Aorta (tissue), 5 donors: ENCODE measurements at places on chromosomes 3 and 15. TPM values are rescaled to one million over a fixed set of nuclear protein-coding genes. Genes with fewer than 3 reads are reported as not detected.

Gene MYRIP
- total RNA-seq = 11.0 TPM

GRCh38 chr3:40719660-40720287 is 195.0 kb downstream of the ZNF621 start:
- DNase-seq = no peak
- H3K4me1 ChIP-seq = peaks cover 4% of the 10 kb centered on the region
- no peaks in the 10 kb centered on the region for H3K27me3 ChIP-seq
- H3K36me3 ChIP-seq = no peaks in the 10 kb centered on the region
- no peak overlapping the region for H3K27ac ChIP-seq

DNA sequence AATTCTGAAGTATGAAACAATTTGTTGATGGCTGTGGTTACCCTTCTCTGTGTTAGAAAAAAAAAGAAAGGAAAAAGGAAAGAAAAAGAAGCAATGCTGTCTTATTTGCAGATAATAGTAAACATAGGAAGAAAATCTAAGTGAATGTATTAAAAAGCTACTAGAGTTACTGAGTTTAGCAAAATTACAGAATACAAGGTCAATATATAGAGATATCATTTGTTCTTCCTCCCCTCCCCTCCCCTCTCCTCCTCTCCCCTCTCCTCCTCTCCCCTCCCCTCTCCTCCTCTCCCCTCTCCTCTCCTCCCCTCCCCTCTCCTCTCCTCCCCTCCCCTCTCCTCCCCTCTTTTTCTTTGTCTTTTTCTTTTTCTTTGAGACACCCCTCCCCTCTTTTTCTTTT is 69.1 kb downstream of the ANP32A start:
- H3K27me3 ChIP-seq = no peaks in the 10 kb centered on the region
- H3K36me3 ChIP-seq = no peaks in the 10 kb centered on the region
- H3K27ac ChIP-seq = no peak overlapping the region
- H3K4me1 ChIP-seq = no peaks in the 10 kb centered on the region
- DNase-seq = no peak

DNA sequence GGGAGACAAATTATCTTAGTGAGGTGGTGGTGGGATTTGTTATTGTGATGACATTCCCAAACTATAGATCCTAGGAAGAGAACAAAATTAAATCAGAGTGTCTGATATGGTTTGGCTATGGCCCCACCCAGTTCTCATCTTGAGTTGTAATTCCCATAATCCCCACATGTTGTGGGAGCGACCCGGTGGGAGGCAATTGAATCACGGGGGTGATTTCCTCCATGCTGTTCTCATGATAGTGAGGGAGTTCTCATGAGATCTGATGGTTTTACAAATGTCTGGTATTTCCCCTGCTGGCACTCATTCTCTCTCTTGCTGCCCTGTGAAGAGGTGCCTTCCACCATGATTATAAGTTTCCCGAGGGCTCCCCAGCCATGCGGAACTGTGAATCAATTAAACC is 62.0 kb downstream of the RPL22L1 start:
- DNase-seq = no peak
- no peaks in the 10 kb centered on the region for H3K4me1 ChIP-seq
- H3K4me3 ChIP-seq = no peak overlapping the region
- no peaks in the 10 kb centered on the region for H3K36me3 ChIP-seq
- H3K27ac ChIP-seq = no peak overlapping the region

GRCh38 chr15:28044121-28044672 is 54.9 kb downstream of the OCA2 start:
- no peak overlapping the region for H3K4me3 ChIP-seq
- no peak overlapping the region for H3K27ac ChIP-seq
- no peak for DNase-seq
- no peaks in the 10 kb centered on the region for H3K4me1 ChIP-seq
- H3K27me3 ChIP-seq = no peaks in the 10 kb centered on the region

- no peak for DNase-seq
- peaks cover 18% of the 10 kb centered on the region for H3K4me1 ChIP-seq
- peak overlapping the region; percentile 35 for H3K27ac ChIP-seq
Observed at GRCh38 chr3:98778383-98778782, 15.2 kb downstream of the ST3GAL6 start.

- H3K36me3 ChIP-seq = no peaks in the 10 kb centered on the region
- H3K4me3 ChIP-seq = no peak overlapping the region
- H3K27me3 ChIP-seq = no peaks in the 10 kb centered on the region
- DNase-seq = no peak
- H3K4me1 ChIP-seq = no peaks in the 10 kb centered on the region
Observed at GRCh38 chr3:111676211-111677006, 81.3 kb upstream of the ZBED2 start.

Gene CHRNA7
- total RNA-seq = 3.5 TPM

DNA sequence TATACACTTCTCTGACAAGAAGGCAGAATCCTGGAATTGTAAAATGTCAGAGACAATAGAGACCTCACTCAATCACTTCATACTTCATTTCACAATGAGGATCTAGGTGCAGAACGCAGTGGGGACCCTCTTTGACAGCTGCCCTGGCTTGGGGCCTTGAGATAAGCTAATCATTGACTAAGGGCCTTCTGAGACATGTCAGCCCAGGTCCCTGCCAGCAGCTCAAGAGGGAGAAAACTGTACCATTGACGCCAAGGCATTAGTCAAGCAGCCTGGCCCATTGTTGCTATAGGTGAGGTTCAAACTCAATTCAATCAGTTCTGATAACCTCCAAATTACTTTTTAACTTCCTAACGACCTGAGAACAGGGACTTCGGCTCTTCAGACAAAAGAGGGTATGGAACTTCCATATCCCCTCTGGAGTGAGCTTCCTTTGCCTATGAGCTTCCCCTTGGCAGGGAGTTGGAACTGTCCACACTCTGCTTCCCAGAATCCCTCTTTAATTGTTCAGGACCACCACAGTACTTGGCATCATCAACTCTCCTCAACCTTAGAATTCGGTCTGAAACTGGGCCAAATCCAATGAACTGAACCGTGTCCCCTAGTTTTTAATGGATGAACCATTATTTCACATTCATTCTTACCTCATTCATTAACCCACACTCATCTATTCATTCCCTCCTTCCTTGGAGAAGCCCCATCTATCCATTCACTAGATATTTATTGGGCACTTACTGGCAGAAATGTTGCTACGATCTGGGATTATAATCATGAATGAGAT is 1.5 kb upstream of the CYP8B1 start:
- DNase-seq = no peak
- H3K4me3 ChIP-seq = no peak overlapping the region
- H3K27me3 ChIP-seq = no peaks in the 10 kb centered on the region
- no peak overlapping the region for H3K27ac ChIP-seq
- H3K4me1 ChIP-seq = no peaks in the 10 kb centered on the region

GRCh38 chr15:63274427-63274826 is 3.0 kb upstream of the APH1B start:
- H3K27ac ChIP-seq = no peak overlapping the region
- no peaks in the 10 kb centered on the region for H3K36me3 ChIP-seq
- no peak for DNase-seq
- H3K4me3 ChIP-seq = no peak overlapping the region
- no peaks in the 10 kb centered on the region for H3K27me3 ChIP-seq

DNA sequence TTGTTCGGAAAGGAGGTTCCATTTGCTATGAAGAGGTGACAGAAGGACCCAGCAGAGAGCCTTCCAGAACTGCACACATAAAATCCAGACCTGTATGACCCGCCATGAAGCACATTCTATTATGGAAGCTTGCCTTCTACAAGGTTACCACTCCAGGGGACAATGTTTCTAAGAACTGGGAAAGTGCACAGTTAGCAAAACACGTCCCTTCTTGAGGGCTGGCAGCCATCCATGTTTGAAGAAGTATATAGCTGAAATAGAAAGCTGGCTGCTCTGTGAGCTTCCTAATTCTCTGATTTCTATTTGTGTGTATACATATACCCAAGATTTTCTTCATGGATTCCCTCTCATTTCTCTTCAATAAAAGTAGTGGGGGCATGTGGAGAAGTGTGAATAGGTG is 74.6 kb downstream of the CNTN3 start:
- no peak overlapping the region for H3K4me3 ChIP-seq
- no peak overlapping the region for H3K27ac ChIP-seq
- H3K27me3 ChIP-seq = no peaks in the 10 kb centered on the region
- H3K4me1 ChIP-seq = peaks cover 14% of the 10 kb centered on the region
- H3K36me3 ChIP-seq = no peaks in the 10 kb centered on the region
- no peak for DNase-seq

Gene POLG
- total RNA-seq = 55.6 TPM

- DNase-seq = no peak
- no peak overlapping the region for H3K4me3 ChIP-seq
- no peaks in the 10 kb centered on the region for H3K36me3 ChIP-seq
- no peaks in the 10 kb centered on the region for H3K27me3 ChIP-seq
Observed at GRCh38 chr3:30513374-30514152, 92.8 kb upstream of the TGFBR2 start.

GRCh38 chr3:185722881-185723280 is 102.0 kb downstream of the IGF2BP2 start:
- no peak for DNase-seq
- H3K27me3 ChIP-seq = no peaks in the 10 kb centered on the region
- H3K27ac ChIP-seq = no peak overlapping the region
- H3K4me1 ChIP-seq = no peaks in the 10 kb centered on the region

Gene ALDH1A2
- total RNA-seq = 5.9 TPM

DNA sequence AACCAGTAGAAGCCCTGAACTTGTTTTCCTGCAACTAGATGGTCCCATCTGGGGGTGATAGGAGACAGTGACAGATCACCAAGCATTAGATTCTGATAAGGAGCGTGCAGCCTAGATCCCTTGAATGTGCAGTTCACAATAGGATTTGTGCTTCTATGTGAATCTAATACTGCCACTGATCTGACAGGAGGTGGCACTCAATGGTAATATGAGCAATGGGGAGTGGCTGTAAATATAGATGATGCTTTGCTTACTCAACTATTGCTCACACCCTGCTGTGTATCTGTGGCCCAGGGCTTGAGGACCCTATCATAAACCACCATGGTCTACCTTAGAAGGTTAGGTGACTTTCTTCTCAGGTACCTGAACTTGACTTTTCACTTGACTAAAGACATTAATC is 417.1 kb upstream of the ARHGEF26 start:
- H3K27me3 ChIP-seq = no peaks in the 10 kb centered on the region
- no peaks in the 10 kb centered on the region for H3K36me3 ChIP-seq
- H3K4me3 ChIP-seq = no peak overlapping the region
- DNase-seq = no peak
- H3K27ac ChIP-seq = no peak overlapping the region

Gene SYNPR
- total RNA-seq = not detected

GRCh38 chr3:33629219-33629618 is 88.8 kb downstream of the CLASP2 start:
- H3K27ac ChIP-seq = no peak overlapping the region
- no peak overlapping the region for H3K4me3 ChIP-seq
- DNase-seq = no peak
- H3K27me3 ChIP-seq = no peaks in the 10 kb centered on the region
- no peaks in the 10 kb centered on the region for H3K36me3 ChIP-seq

DNA sequence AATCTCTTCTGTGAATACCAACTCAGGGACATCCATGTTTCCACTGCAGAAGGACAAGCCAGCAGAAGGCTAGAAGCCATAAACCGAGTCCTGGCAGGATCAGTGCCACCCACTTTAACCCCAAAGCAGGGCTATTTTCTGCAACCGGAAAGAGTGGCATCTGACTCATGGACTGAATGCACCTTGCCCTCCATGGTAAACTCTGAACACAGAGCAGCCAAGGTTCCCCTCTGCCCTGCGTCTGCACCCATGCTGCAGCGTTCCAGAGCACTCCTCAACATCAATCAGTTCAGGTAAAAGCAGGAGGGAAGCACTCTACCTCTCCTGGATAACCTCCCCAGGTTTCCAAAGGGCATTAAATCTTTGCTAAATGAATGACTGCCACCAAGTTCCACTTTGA is 801 bp upstream of the NGRN start:
- peak overlapping the region; percentile 37 for H3K4me3 ChIP-seq
- H3K27me3 ChIP-seq = no peaks in the 10 kb centered on the region
- no peak for DNase-seq
- peak overlapping the region; percentile 84 for H3K27ac ChIP-seq
- no peaks in the 10 kb centered on the region for H3K4me1 ChIP-seq

DNA sequence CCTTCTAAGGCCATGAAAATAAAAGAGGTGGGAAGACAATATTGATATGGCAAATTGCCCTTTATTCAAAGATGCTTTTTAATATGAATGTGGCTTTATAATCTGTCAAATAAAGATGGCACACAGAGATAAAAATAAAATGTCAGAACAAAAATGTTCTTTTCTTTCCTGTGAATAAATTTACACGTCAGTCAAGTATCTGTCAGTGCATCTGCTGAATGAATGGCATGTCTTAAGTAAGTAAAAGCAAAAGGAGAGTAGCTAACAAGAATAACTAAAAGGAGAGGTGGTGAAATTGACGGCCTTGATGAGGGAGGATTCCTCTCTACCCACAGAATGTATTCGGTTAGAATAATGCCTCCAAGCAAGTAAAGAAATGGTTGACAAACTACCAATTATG is 1021.7 kb upstream of the GBE1 start:
- H3K4me3 ChIP-seq = no peak overlapping the region
- no peak overlapping the region for H3K27ac ChIP-seq
- no peaks in the 10 kb centered on the region for H3K36me3 ChIP-seq
- H3K27me3 ChIP-seq = no peaks in the 10 kb centered on the region

DNA sequence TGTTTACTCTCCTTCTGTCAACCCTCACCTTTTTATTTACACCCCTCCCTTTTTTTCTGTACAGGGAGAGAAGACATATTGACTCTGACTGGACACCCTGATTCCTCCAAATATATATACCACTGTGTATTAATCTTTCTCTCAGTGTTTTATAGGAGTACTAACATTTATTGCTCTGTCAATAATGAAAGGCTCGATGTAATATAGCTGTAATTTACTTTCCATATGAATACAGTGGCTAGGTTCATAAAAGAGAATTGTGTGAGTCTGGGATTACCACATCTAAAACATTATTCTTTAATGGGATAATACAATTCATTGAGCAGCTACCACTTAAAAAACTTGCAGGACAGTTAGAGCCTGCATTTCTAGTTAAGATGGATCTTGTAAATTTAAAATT is 194.3 kb downstream of the SV2B start:
- DNase-seq = no peak
- H3K27ac ChIP-seq = no peak overlapping the region
- H3K27me3 ChIP-seq = no peaks in the 10 kb centered on the region
- no peaks in the 10 kb centered on the region for H3K4me1 ChIP-seq

Gene MTHFS
- total RNA-seq = 8.6 TPM

Gene ALCAM
- 154 TPM for total RNA-seq

- H3K4me1 ChIP-seq = peaks cover 5% of the 10 kb centered on the region
- H3K27me3 ChIP-seq = no peaks in the 10 kb centered on the region
- DNase-seq = no peak
- no peak overlapping the region for H3K27ac ChIP-seq
Observed at GRCh38 chr15:90364251-90364650, 12.2 kb downstream of the ZNF774 start.

Gene PLD1
- 41.3 TPM for total RNA-seq

Gene ARRDC4
- total RNA-seq = 19.1 TPM
